ENCODE measurements at places on chromosomes 16 and 17.

GRCh38 chr17:19762515-19762961 lies 14.4 kb upstream of the ALDH3A1 start:
- DNase-seq, result peak; percentile 90

DNA sequence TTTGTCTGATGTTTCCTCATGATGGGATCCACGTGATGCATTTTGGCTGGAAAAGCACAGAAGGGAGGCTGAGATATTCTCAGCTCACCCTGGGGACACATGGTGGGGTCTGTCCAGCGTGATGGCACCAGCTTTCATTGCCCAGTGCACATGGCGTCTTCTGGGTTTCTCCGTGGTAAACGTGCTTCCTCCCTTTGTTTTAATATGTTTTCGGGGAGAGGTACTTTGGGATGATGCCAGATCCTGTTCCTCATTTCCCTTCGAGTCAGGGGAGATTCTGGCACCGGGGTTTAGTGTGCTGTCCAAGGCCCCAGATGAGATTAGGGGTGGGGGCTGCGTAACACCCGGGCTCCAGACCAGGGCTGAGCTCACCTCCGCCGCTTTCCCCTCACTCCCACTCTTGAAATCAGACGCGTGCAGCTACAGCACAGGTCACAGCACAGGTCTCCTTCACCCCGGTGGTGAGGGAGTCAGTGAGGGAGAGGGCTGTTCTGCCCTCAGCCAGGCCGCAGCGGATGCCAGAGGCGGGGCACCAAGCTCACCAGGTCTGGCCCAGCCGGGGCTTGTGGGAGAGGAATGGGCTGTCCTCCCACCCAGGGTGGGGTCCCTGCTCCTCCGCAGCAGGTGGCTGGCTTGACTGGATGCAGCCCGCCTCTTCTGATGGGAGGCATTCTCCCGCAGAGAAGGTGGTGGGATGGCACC lies 33.9 kb downstream of the COX4I1 start:
- peak; percentile 73 for DNase-seq

DNA sequence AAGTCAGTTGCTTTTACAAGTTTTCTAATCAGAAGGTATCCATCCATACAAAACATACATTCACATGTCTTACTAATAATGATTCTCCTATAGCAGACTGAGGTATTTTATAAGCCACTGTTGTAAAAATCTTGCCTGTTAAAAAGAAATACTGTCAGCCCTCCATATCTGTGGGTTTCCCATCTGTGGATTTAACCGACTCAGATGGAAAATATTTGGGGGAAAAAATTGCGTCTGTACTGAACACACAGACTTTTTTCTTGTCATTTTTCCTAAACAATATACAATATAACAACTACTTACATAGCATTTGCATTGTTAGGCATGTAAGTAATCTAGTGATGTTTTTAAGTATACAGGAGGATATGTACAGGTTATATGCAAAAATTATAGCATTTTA lies 90.4 kb downstream of the PARN start:
- DNase-seq, result no peak

GRCh38 chr17:51853857-51854256 lies 304.7 kb downstream of the CA10 start:
- no peak for DNase-seq

GRCh38 chr17:45294506-45294905 lies 22.3 kb downstream of the MAP3K14 start:
- no peak for DNase-seq

GRCh38 chr17:36459601-36460000 lies 26.9 kb upstream of the ZNHIT3 start:
- peak; percentile 55 for DNase-seq
